ENCODE measurements at places on chromosomes 7 and 10. TPM values are rescaled to one million over a fixed set of nuclear protein-coding genes. Genes with fewer than 3 reads are reported as not detected.

DNA sequence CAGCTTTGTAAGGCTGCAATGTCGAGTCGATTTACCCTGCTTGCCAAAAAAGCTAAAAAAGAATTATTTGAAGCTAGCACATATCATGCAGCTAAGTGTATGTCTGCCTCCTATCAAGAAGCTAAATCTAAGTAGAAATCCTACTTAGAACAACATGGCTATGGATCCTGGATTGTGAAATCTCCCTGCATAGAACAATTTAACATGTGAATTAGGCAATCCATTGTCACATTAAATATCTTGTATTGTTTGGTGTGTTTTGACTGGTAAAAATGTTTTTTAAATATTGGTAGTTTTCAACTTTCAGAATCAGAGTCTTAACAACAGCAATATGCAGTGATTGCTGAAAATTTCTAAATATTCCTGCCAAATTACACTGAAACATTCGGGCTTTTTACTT lies 73.3 kb downstream of the SKIDA1 start:
- DNase-seq, result no peak

CDH23 gene
- 0.16 TPM for total RNA-seq

DNA sequence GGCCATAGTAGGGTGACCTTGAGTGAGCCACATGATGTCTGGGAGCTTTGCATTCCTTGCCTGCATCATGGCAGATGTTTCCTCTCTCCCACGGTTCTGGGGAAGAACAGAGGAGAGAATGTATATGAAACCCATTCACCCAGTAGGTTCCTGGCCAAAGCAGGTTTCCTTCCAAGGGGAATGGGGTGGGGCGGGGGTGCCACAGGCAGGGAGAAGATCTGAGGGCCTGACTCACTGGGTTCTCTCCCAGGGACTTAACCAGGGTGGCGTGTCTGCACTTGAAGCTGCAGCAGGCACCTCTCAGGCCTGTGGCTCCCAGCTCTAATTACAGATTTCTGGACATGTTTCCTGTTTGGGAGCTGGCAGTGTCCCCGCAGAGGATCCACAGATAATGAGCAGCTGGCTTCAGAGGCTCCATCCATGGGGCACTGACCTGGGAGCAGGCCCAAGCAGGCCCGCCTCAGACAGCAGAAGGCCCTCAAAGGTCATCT lies 50.2 kb upstream of the ZMIZ1 start:
- peak; percentile 87 for DNase-seq

MRLN gene
- 432 TPM for total RNA-seq

DNA sequence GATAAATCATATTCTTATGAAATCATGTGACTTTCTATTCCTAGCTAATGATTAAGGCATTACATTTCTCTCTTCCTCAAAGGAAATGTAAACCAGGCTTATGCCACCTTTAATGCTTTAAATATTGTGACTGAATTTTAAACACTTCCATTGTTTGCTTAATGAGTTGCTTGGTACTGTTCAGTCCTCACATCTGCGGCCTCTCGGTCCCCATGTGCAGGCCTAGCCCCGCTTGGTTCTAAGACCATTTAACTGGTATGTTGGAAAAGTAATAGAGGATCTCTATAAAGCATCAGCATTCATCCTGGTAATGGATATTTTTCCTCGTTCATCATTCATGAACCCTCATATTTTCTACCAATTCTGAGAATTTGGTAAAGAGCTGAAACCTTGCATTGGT lies 27.4 kb downstream of the THSD7A start:
- no peak for DNase-seq

BICC1 gene
- total RNA-seq, result 10.3 TPM

DNA sequence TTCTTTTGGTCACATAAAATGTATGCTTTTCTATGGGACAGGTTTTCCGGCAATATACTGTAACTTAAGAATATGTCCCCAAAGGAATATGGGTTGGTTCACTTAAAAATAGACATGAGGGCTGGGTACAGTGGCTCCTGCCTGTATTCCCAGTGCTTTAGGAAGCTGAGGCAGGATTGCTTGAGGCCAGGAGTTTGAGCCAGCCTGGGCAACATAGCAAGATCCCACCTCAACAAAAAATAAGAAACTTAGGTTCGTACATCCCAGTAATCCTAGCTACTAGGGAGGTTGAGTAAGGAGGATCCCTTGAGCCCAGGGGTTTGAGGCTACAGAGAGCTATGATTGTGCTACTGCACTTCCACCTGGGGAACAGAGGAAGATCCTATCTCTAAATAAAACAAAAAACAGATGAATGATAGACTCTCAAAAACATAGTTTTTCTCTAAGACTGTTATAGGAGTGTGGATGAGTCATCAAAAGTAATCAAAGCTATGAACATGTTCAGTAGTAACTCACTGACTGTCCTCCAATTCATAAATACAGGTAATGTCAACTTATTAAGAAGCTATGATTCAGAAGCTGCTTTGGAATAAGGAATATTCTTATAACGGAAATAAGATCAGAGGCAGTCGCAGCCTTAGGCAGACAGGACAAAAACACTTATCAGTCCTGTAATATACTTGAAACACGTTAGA lies 2.6 kb upstream of the SEC31B start:
- DNase-seq, result no peak

DNA sequence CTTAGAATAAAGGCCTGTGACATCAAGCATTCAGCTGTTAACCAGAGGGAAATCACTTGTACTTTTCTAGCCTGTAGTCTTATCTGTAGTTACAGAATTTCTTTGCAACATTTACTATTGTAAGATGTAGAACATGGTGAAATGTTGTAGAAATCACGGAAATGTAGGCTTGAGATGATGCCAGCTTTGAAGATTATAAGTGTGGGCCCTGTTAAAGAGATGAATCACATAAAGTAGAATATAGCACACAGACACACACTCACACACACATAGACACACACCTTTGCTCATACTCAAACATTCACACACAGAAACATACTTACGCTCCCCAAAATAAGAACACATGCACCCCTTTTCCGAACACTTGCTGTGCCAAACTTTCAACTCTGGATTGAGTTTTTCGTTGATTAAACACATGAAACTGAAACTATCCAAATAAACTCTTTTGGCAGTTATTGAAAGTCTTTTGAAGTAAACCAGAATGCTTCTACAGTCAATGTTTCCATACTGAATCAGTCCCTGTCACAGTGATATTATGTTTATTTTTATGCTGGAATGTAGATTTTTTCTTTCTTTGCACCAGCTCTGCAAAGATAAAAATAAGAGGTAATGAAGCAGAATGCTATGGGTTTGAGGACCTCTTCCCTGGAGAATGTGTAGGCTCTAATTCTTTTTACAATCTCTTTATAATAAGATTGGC lies 230.3 kb upstream of the MEOX2 start:
- DNase-seq, result no peak

DNA sequence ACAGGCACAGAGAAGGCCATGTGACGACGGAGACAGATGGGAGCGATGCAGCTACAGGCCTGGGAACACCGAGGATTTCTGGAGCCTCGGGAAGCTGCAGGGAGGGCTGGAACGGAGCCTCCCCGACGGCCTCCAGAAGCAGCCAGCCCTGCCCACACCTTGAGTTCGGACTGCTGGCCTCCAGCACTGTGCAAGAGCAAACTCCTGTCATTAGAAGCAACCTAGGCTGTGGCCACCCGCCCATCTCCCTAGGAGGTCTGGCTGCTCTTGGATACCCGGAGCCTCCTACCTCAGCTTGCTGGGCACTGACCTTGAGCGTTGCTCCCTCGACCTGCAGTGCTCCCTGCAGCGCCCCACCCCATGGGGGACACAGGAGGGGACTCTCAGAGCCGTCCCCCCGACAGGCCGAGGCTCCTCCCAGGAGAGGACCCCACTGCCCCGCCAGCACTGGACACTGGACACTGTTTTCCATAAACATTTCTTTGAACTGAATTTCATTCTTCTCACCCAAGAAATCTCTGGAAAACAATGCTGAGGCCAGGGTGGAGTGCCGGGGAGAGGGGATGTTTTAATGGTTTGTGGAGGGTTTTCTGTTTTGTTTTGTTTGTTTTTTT lies 22.5 kb upstream of the TNRC18 start:
- no peak for DNase-seq

DNA sequence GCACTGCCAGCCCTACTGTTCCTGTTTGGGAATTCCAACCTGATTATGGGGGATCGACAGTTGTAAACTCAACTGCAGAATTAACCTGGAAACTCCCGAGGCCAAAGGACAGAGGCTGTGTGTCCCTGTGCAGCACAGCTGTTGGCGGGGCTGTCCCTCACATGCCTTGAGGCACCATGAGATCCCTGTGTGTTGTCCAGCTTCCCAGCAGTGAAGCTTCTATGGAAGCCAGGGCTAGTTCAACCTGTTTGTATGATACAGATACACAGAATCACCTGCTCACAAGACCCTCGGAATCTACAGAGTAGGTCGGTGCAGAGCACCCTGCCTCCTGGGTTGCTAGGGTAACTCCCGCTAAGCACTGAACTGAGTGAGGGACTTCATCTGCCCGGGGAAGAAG lies 61.0 kb upstream of the EFCAB10 start:
- DNase-seq, result no peak

DNA sequence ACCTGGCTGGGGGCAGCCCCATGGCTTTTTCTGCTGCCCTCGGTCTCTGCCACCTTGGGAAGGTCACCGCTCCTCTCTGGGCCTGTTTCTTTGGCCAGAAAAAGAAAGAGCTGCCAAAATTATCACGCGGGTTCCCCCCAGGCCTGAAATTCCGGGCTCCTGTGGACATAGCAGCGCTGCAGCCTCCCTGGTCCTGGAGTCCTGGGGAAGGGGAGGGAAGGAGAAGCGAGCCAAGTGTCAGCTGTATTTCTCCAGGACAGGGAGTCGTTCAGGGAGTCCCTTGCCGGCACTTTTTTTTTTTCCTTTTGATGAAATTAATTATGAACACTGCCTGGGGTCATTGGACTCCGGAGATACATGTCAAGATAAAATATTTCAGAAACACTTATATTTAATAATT lies 152.3 kb upstream of the GPR26 start:
- DNase-seq, result no peak

- peak; percentile 17 for DNase-seq
Observed at GRCh38 chr7:65390588-65390987, 16.9 kb downstream of the ZNF92 start.

- no peak for DNase-seq
Observed at GRCh38 chr7:141397236-141398163, 153.7 kb upstream of the AGK start.

GRCh38 chr7:97011104-97011503 lies 5.8 kb downstream of the DLX6 start:
- DNase-seq, result no peak

- DNase-seq, result no peak
Observed at GRCh38 chr7:142313528-142313927, 55.7 kb upstream of the PRSS58 start.

UCMA gene
- not detected for total RNA-seq

UPK3BL2 gene
- total RNA-seq, result 1.9 TPM

GRCh38 chr10:131902211-131902610 lies 1.4 kb downstream of the PPP2R2D start:
- DNase-seq, result no peak

Measured in myocyte (in vitro differentiated cells).